Left forelimb (tissue), 1 donor: ENCODE measurements at places on chromosomes 12 and 14.

DNA sequence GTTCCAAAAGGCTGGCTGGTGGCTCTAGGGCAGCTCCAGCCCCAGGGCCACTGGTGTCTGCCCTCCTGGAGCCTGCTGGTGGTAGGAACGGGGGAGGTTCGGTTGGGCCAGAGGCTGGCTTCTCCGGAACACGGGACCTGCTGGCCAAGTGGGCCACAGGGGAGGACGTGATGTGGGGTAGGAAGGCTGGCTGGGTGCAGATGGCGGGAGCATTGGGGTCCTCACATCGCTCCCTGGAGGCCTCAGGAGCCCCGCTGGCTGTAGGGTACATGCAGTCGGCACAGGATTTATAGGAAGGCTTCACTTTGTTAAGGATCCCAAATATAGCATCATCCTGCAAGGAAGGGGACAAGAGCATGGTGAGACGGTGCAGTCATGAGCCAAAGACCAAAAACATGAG is 57.6 kb upstream of the CORO1C start:
- DNase-seq, result no peak

DNA sequence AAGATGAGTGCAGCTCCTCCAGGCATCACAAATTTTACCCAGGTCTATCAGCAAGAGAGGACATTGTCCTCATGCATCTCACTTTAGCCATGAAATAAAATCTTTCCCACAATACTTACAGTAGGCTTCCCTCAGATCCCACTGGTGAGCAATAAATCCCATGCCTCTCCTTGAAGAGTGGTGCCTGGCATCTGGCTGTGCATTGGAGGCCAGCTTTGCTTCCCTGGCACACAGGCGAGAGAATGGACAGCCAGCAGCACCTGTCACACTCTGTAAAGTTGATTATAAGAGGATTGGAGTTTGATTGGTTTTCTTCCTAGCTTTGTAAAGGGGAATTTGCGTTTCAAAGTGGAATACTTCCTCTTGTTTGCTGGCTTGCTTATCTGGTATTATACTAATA is 1153.9 kb downstream of the AACS start:
- no peak for DNase-seq

DNA sequence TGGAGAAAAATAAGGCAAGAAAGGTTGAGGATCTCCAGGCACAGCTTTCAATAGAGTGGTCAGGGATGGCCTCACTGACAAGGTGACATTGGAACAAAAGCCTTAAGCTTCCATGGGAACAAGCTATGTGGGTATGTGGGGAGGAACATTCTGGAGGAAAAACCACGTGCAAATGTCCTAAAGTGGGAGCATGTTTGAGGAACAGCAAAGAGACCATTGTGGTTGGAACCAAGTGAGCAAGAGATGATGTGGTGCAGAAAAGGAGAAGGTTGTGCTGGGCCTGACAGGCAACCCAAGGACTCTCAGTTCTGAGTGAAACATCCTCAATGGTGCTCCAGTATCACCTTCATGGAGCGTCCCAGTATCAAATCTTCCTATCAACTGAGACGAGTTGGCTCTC is 184.0 kb downstream of the CAND1 start:
- no peak for DNase-seq

- DNase-seq, result no peak
These were observed 215.8 kb downstream of the PHLDA1 start for GRCh38 chr12:75815756-75816155.

- no peak for DNase-seq
These were observed 136.3 kb downstream of the SCARB1 start for GRCh38 chr12:124727264-124727800.

- no peak for DNase-seq
These were observed 53.7 kb downstream of the FOXN4 start for GRCh38 chr12:109255377-109255776.

DNA sequence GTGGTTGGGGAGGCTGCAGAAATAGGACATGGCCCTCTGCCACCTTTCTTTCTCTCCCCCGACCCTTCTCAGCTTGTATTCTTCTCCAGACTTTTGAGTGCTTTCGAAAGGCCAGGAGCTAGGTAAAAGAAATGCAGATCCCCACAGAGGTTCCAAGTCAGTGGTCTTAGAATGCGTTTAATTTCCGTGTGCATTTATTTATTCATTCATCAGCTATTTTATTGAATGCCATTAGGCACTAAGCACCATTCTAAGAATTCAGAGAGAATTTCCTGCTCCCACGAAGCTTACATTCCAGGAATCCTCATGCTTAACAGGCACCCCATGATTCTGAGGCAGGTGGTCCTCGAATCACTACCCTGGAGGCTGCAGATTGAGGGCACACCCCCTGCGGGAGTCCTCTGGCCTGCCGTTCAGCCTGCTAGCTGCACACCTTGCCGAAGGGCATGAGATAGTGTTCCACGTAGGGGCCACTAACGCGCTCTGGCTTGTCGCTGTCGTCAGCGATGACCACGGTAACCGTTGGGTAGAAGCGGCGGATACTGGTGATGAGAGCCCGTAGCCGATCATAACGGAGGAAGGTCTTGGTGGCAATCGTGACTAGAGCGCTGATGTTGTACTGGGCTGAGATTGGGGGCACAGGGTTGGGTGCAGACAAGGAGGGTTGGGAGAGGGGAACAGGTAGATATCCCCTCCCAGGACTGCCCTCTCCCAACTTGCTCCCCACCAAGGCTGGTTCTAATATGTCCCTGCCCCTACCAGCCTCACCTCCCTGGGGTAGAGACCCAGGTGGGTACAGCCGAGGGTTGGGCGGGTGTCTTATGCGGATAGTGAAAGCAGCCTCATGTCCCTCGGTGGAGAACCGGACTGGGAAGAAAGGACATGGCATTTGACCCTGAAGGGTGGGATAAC is 4.5 kb downstream of the B4GALNT1 start:
- DNase-seq, result no peak

GRCh38 chr14:39665075-39665475 is 232.8 kb upstream of the FBXO33 start:
- no peak for DNase-seq

- DNase-seq, result no peak
These were observed 219.1 kb downstream of the PHLDA1 start for GRCh38 chr12:75812271-75813018.

DNA sequence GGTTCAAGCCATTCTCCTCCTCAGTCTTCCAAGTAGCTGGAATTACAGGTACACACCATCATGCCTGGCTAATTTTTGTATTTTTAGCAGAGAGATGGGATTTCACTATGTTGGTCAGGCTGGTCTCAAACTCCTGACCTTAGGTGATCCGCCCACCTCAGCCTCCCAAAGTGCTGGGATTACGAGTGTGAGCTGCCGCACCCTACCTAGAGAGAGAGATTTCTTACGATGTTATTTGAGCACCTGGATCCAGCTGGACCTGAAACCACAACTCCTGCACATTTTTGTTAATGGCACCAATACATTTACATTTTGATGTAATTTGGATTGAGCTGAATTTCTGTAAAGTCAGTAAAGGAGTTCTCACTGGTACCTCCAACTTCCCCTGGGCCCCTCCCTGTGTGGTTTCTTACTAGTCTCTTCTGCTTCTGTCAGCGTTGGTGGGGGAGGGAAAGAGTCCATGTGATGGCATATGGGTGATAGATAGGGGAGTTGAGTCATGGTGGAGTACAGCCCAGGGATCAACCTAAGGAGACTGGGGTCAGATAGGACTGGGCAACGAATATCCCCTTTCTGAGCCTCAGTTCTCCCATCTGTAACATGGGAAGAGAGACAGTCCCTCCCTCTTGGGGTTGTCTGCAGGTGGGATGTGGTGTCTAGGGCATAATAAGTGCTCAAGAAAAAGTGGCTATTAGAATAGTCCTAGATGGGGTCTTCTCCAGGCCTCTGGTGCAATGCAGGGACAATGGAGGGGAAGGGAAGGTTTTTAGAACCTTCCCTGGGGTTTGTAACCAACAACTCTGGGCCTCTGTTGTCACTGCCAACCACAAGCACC is 83.3 kb upstream of the MED13L start:
- no peak for DNase-seq

DNA sequence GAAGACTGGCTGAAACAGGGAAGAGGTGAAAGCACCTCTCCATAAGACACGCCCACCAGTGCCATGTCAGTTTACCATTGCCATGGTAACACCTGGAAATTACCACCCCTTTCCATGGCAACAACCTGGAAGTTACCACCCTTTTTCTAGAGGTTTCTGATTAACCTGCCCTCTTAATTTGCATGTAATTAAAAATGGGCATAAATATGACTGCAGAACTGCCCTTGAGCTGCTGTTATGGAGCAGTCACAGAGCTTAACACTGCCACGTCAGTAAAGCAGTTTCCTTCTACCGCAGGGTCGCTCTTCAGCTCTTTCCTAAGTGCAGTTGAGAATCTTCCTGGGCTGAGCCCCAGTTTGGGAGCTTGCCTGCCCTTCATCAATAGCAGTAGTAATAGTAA is 55.2 kb downstream of the RASSF3 start:
- no peak for DNase-seq
